Neural crest cell (in vitro differentiated cells): ENCODE measurements at places on chromosomes 12 and 14. TPM values are rescaled to one million over a fixed set of nuclear protein-coding genes. Genes with fewer than 3 reads are reported as not detected.

The PRH2 gene
- total RNA-seq: not detected in 2 replicates

The KCNH3 gene
- 0.16 and 0.34 TPM in 2 replicates for total RNA-seq

The PIWIL1 gene
- total RNA-seq: not detected in 2 replicates

The ASIC1 gene
- 22.7 and 25.0 TPM in 2 replicates for total RNA-seq

- peak overlapping the region; percentile 94 for H3K4me3 ChIP-seq
- peaks cover 8% of the 10 kb centered on the region for H3K36me3 ChIP-seq
- peak; percentile 10 for DNase-seq
- H3K4me1 ChIP-seq: peaks cover 39% of the 10 kb centered on the region
- peaks cover 7% of the 10 kb centered on the region for H3K27me3 ChIP-seq
- H3K27ac ChIP-seq: peak overlapping the region; percentile 54
These were observed 581 bp downstream of the ARG2 start for GRCh38 chr14:67620217-67620785.

GRCh38 chr12:8031872-8032241 lies 659 bp upstream of the FOXJ2 start:
- peaks cover 45% of the 10 kb centered on the region for H3K4me1 ChIP-seq
- H3K27ac ChIP-seq: no peak overlapping the region
- peak overlapping the region; percentile 79 for H3K4me3 ChIP-seq
- H3K27me3 ChIP-seq: no peaks in the 10 kb centered on the region
- DNase-seq: no peak

DNA sequence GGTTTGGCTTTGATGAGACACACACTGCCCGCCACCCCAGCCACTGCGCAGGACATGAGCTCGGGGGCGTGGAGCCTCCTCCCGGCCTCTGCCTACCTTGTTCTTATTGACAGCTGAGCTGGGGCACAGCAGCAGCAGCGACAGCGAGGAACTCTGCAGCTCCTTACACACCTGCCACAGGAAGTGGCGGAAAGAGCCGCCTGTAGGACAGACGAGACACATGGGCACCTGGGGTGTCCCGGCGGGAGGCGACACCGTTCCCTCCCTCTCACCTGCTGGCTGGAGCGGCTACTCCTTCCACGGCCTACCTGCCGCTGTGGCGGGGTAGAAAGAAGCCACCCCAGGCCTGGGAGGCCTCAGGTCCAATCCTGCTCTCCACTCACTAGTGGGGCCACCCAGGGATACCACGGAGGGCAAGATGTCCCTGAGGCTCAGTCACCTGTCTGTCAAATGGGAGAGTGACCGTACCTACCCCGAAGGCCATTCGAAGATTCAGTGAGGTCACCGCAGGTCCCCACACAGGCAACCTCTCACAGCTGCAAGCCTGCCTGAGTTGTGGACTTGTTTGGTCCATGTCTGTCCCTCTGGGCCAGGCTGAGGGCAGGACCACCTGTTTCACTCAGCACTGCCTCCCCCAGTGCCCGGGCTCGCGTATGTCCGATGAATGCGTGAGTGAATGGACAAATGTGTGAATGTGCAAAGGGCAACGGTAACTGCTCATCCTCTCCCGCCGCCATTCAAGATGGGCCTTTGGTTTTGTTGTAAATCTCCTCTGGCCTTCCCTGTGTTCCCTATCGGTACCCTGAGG lies 42.6 kb downstream of the TRAFD1 start:
- no peak overlapping the region for H3K27ac ChIP-seq
- no peaks in the 10 kb centered on the region for H3K4me1 ChIP-seq
- no peaks in the 10 kb centered on the region for H3K27me3 ChIP-seq
- no peaks in the 10 kb centered on the region for H3K36me3 ChIP-seq
- DNase-seq: no peak

GRCh38 chr12:97309921-97310320 lies 152.7 kb upstream of the RMST start:
- peaks cover 25% of the 10 kb centered on the region for H3K4me1 ChIP-seq
- H3K27me3 ChIP-seq: no peaks in the 10 kb centered on the region
- H3K27ac ChIP-seq: no peak overlapping the region
- H3K4me3 ChIP-seq: no peak overlapping the region
- no peak for DNase-seq

GRCh38 chr12:14357486-14357885 lies 8.0 kb upstream of the ATF7IP start:
- H3K36me3 ChIP-seq: peaks cover 18% of the 10 kb centered on the region
- no peak overlapping the region for H3K27ac ChIP-seq
- no peak overlapping the region for H3K4me3 ChIP-seq
- no peaks in the 10 kb centered on the region for H3K4me1 ChIP-seq
- DNase-seq: no peak
- no peaks in the 10 kb centered on the region for H3K27me3 ChIP-seq

GRCh38 chr12:51871918-51872688 lies 15.8 kb upstream of the ANKRD33 start:
- no peak overlapping the region for H3K27ac ChIP-seq
- H3K27me3 ChIP-seq: peaks cover 19% of the 10 kb centered on the region
- DNase-seq: no peak
- peaks cover 57% of the 10 kb centered on the region for H3K4me1 ChIP-seq

DNA sequence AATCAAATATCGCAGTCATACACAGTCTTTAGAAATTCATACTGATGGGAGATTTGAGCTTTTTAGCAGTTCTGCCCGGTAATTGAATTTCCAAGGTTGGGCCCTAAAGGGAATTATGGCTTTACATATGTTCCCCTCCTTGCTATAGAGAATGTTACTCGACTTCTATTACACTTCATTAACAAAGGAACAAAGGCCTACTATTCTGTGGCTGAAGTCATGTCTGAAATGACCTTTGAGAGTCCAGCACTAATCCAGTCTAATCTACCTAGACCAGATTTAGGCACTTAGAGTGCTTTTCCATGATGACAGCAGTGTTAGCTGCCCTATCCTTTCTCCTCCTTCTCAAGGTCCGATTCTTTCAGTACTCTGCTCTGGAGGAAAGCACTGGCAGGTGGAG lies 305.3 kb downstream of the MED13L start:
- no peak overlapping the region for H3K27ac ChIP-seq
- peaks cover 27% of the 10 kb centered on the region for H3K36me3 ChIP-seq
- H3K4me1 ChIP-seq: peaks cover 22% of the 10 kb centered on the region
- DNase-seq: no peak

DNA sequence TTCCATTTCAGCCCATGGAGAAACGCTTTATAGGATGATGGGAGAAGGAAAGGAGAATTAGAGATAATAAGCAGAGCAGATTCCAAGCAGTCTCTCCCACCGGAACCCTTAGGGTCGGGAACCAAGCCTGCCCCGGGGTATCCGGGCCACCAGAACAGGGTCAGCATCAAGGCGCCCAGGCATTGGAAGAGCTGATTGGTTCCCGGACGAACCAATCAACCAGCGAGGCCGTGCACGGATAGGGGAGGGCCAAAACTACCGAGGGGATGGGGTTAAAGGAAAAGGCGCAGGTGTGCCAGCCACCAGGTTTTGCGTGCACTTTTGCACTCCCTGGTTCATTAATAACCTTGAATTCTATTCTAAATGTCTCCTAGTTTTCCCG lies 1.7 kb downstream of the PPM1H start:
- H3K36me3 ChIP-seq: no peaks in the 10 kb centered on the region
- DNase-seq: no peak
- no peak overlapping the region for H3K27ac ChIP-seq
- peaks cover 12% of the 10 kb centered on the region for H3K4me1 ChIP-seq

- H3K4me3 ChIP-seq: peak overlapping the region; percentile 47
- H3K27ac ChIP-seq: no peak overlapping the region
- DNase-seq: no peak
- peaks cover 19% of the 10 kb centered on the region for H3K4me1 ChIP-seq
- peaks cover 12% of the 10 kb centered on the region for H3K27me3 ChIP-seq
- H3K36me3 ChIP-seq: no peaks in the 10 kb centered on the region
These were observed 95.7 kb downstream of the RFLNA start for GRCh38 chr12:124390442-124391097.
